ENCODE measurements at places on chromosomes 5 and 9.

DNA sequence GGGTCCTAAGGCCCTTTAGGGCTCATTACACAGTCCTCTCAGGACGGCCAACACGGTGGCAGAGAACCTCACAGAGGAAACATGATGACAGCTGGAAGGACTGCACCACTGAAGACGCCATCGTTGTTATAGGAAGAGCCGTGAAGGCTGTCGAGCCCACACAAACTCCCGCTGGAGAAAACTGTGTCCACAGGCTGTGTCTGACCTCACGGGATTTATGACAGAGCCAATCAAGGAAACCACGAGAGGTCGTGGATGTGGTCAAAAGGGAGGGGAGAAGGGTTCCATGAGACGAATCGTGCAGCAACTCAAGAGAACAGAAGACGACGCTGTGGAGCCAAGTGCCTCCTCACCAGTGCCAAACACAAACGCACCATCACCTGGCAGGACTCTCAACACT, 12.2 kb downstream of the QSOX2 start:
- no peak for DNase-seq

- DNase-seq = no peak
Measured at GRCh38 chr5:82811490-82811889, 265.7 kb downstream of the TMEM167A start.

GRCh38 chr5:33755231-33755630, 136.6 kb downstream of the ADAMTS12 start:
- no peak for DNase-seq

DNA sequence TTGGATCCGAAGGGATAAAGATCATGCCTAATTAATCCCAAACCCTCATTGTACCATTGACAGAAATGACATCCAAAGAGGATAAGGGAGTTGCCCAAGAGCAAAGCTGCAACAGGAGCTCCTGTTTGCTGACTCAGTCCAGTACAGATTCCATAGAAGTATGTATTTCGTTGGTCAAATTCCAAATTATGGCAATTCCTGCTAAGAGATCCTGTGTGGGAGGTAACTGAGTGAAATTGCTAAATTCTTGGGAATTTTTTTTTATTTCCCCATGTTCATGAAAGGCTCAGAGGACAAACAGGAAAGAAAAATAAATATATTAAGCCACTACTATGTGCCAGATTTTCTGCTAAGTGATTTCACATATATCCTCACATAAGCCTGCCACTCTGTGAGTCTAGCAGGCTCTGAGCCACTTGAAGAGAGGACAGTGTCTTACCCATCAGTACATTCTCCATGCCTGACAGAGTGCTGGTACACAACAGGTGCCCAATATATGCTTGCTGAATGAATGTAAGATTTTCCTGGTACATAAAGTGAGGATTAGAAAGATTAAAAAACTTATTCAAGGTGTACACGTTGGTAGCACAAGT, 132.7 kb downstream of the GLIS3 start:
- DNase-seq = no peak

- peak; percentile 66 for DNase-seq
Measured at GRCh38 chr5:137320056-137321045, 178.8 kb downstream of the SPOCK1 start.

GRCh38 chr9:108762348-108763055, 93.3 kb downstream of the ACTL7B start:
- DNase-seq = no peak

DNA sequence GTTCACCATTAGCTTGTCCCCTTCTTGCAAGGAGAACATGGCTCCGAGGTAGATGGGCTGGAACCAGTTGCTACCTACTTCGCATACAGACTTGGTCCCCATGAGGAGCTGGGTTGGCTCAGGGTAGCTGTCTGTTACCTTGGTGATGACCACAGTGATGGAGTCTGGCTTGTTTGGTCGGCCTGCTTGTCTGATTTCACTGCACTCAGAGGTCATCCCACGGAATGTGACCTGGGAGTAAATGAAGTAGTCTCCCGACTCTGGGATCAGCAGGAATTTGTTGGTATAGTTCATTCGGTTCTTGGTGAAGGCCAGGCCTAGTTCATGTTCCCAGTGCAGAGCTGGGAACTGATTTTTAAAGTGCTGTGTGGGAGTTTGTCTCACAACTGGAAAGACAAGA, 15.3 kb downstream of the TNFSF15 start:
- no peak for DNase-seq

DNA sequence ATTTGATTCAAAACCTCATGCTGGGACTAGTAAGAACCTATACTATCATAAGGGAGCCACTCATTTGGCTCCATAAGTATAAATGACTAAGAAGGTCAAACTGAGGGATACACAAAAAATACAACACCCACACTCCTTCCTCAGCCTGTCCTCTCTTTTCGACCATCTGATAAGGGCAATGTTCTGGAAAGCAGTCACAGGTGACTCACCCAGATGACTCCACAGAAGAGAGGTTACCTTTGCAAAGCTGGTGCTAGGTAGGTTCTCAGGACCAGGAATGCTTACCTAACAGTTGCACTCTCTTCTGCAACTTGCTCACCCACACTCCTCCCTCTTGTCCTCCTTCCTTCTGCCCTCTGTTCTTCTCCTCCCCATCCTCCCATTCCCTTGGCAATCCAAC, 32.9 kb downstream of the LHFPL2 start:
- no peak for DNase-seq

- no peak for DNase-seq
Measured at GRCh38 chr9:124698265-124698664, 72.8 kb downstream of the NR6A1 start.

DNA sequence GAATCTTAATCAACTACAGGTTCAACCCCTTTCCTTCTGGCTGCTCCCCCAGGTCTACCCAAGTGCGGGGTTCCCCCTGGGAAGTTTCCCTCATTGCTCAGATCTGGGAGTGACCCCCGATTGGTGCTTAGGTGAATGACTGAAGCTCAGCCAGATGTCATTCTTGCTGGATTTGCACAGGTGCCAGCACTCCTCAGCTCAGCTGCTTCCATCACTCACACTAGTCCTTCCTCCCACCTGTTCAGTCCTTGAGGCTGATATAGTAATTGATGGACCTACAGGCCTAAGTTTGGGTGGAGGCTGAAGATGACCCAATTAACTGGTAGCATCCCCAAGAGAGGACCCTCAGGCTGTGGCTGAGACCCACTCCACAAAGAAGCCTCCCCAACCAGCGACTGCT, 32.9 kb downstream of the PRLR start:
- DNase-seq = no peak

GRCh38 chr9:14051419-14051818, 262.5 kb downstream of the NFIB start:
- no peak for DNase-seq

- no peak for DNase-seq
Measured at GRCh38 chr9:113454914-113455761, 8.4 kb upstream of the RGS3 start.

GRCh38 chr5:150601491-150602345, 38.7 kb upstream of the SYNPO start:
- no peak for DNase-seq

- no peak for DNase-seq
Measured at GRCh38 chr5:178466342-178466741, 123.9 kb downstream of the COL23A1 start.

DNA sequence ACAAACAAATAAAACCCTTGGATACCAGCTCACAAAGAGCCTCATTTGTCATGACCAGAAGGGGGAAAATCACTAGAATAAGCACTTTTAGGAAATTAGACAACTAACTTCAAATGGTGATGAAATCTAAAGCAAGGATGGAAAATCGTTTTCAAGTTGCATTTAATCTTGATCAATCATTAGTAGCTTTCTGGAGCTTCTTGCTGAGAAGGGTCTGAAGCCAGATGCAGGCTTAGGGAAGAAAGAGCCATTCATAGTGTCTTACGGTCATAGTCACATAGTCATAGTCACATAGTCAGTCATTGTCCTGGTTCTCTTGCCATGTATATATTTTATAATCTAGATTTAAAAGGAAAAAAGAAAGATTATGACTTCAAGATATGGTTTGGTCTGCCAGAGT, 610.5 kb downstream of the ACTL7B start:
- no peak for DNase-seq

- no peak for DNase-seq
Measured at GRCh38 chr5:133114933-133115310, 63.1 kb downstream of the HSPA4 start.

GRCh38 chr9:38043931-38044623, 24.9 kb downstream of the SHB start:
- DNase-seq = no peak

GRCh38 chr9:123162791-123163345, 105.5 kb downstream of the STRBP start:
- DNase-seq = no peak

DNA sequence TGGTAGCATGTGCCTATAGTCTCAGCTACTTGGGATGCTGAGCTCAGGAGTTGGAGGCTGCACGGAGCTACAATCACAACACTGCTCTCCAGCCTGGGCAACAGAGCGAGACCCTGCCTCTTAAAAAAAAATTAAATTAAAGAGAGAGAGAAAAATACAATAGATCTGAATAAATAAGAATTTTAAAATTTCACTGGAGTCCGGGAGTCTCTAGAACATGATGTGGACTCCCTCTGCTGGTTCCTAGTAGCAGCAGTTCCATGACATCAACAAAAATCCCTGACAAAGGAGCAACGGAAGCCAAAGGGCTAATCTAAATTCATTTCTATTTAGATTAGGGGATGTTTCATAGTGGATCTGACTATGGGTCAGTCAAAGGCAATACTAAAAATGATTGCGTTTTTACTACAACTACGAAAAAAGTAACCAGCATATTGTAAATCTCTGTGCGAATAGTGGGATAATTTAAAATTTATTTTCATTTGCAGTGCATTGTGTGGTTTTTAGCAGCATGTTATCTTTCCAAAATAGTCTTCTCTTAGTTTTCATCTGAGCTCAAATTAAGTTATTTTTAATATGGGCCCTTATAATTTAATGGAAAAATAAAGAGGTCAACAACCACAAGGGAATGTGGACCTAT, 6.7 kb downstream of the INIP start:
- DNase-seq = no peak

DNA sequence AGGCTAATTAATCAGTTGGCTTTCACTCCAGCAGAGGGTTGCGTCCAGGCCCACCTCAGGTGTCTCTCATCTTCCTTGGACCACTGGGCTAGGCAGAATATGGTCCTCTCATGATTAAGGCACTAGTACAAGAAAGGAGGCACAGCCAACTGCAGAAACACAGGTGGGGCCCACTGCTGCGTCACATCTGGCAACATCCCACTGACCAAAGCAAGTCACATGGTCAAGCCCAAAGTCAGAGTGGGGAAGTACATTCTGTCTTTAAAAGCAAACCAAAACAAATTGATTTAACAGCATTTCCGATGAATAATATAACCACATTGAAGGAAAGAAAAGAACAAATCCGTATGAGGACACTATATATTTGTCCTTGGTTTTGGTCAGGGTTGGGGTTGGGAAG, 28.0 kb upstream of the UBTD2 start:
- DNase-seq = no peak

DNA sequence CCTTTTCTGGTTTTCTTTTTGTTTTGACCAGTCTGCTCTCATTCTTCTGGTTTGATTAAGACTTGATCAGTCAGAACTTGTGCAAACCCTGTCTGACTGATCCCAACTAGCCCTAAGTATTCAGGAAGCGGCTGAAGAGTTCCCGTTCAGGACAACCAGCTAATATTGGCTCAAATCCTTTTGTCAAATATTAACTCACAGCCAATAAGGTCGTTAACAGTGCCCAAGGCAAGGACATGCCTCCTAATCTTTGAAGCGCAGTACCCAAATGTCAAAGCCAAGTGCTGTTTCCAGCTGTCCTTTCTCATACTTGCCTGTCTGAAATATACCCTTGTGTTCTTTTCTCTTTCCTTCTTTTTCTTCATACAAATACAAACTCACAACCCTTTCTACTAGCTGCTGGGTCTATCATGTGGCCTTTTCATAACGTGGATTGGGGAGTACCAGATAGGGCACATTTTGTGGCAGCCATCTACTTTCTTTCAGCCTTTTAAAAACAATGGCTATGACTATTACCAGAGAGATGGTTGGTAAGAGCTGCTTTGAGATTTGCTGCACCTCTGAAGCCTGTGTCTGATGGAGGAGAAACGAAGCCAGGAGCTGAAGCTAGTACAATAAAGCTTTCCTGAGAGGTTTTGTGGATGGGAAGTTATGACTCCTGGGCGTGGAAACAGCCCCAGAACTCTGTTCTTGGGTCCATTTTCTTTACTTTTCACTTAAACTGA, 266.4 kb upstream of the ZNF608 start:
- DNase-seq = no peak

DNA sequence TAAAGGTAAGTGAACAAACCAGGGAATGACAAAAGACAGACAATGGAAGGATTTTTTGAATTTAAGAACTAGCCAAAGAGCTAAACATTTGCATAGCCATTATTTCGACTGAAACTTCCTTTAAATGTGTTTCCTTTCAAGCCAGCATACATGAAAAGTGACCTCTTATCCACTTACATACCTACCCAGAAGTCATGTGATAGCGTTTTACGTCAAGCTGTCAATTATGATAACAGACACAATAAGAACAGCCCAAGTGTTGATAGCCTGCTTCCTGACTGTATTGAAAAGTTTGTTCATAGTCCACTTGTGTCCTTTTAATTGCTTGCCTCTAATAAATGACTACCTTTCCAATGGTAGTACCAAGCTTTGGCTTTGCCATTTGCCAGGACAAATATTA, 206.0 kb downstream of the NFIB start:
- DNase-seq = no peak
